ENCODE measurements at places on chromosomes 16 and 17.

DNA sequence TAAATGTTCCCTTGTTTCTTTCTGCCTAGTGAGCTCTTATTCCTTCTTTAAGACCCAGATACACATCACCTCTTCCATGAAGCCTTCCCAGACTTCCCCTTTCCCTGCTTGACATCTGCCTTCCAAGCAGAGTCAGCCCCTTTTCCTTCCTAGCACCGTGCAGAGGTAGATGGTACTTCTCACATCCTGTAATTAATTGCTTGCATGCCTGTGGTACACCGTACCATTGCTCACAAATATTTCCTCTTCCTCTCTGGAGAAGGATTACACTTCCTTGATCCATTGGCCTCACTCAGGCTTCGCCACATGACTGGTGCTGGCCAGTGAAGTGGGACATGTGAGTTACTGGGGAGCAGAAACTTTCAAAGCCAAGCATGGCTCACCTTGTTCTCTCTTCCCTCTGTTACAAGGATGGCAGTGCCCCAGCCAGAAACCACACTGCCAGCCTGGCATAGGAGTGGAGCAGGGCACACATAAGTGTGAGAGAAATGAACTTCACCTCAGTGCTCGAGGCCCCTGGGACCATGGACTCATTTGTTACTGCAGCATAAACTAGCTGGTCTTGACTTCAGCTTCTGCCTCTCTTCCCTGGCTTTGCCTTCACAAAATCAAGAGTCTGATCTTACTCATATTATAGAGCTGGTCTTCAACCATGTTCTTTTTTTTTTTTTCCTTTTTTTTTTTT, 44.0 kb downstream of the SOST start:
- DNase-seq = no peak

- DNase-seq = no peak
Measured at GRCh38 chr17:49577650-49577934, 1.9 kb downstream of the NXPH3 start.

GRCh38 chr16:27588057-27588456, 38.1 kb downstream of the KATNIP start:
- DNase-seq = no peak

DNA sequence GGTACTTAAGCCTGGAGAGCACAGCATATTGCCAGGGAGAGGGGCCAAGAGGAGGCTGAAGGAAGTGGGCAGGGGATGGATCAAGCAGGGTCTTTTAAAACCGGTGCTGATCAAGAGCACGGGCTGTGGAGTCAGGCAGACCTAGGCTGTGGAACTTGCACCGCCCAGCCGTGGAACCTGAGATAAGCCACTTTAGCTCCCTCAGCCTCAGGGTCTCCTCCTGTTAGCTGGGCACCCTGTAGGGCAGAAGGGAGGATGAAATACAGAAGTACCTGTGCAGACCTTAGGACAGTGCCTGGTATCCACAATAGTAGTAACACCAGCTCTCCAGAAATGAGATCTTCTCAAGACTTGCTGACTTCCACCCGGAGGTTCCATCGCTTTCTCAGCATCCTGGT, 9.3 kb downstream of the ODAD4 start:
- DNase-seq = no peak

- no peak for DNase-seq
Measured at GRCh38 chr17:7441266-7441665, 2.0 kb downstream of the FGF11 start.

Data from mucosa of descending colon (tissue), 3 donors.